ENCODE measurements at places on chromosomes 4 and X.

GRCh38 chr4:2428496-2429213, 9.9 kb downstream of the CFAP99 start:
- no peak for DNase-seq

DNA sequence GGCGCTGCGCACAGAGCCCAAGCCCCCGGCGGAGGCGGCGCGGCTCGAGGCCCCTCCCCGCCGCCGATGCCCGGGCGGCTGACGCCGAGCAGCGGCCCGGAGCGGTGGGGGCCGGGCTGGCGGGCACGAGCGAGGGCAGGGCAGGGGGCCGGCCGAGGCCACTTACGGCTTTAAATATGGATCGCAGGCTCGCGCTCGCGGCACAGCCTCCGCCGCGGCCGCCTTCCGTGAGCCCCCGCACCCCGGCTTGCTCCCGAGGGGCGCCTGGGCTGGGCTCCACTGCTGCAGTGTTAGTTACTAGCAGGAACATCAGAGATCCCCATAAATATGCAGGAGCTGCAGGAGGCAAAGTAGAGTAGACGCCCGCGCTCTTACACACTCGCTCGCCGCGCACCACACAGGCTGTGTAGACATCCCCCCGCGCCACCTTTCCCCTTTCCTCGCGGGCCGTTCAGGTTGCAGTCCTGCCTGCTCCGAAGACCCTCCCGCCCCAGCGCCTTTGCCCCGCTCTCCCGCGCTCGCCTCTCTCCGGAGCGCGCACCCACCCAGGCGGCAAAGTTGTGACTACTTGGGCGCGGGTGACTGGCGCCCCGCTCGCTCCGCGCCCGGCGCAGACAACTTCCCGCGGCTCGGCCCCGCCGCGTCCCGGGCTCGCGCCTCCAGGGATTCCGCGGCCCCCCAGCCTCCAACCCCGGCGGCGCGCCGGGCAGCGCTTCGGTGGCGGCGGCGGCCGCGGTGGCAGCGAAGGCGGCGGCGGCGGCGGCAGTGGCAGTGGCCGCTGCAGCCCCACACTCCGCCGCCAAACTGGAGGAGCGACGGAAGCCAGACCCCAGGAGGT, 152.0 kb upstream of the SLC4A4 start:
- no peak for DNase-seq

- no peak for DNase-seq
Observed at GRCh38 chr4:129344058-129344457, 248.1 kb downstream of the C4orf33 start.

DNA sequence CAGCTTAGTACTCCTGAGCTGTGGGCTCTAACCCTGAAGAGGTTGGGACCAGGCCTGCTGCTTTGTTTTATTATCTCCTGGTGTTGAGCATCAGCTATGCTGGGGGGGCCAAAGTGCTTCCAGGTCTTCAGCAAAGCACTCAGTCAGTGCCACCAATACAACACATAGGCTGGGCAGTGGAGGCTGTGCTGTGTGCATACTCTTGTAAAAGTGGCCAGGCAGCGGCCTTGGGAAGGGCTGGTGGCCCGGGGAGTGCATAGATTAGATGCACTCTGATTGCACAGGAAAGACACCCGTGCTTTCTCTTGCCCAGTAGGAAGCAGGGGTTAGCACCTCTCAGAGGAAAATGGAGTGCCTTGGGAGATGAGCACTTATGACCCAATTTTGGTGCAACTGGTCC, 534.0 kb downstream of the ARAP2 start:
- DNase-seq: no peak

DNA sequence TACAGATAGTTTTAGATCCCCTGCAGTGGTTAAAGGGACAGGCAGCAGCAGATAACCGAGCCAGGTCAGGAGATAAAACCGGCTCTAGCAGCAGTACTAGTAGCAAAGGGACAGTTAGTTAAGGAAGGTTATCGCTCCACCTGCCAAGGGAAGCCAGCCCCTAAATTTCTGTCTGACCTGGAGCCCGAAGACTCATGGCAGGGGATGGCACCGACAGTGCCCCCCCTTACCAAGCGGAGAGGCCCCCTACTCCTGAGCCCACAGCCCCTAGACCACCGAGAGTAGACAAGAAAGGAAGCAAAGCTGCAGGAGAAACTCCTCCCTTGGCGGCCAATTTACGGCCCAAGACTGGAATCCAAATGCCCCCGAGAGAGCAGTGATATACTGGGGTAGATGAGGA, 61.3 kb upstream of the MAGEC2 start:
- no peak for DNase-seq

GRCh38 chr4:8691151-8691775, 98.7 kb downstream of the CPZ start:
- no peak for DNase-seq

DNA sequence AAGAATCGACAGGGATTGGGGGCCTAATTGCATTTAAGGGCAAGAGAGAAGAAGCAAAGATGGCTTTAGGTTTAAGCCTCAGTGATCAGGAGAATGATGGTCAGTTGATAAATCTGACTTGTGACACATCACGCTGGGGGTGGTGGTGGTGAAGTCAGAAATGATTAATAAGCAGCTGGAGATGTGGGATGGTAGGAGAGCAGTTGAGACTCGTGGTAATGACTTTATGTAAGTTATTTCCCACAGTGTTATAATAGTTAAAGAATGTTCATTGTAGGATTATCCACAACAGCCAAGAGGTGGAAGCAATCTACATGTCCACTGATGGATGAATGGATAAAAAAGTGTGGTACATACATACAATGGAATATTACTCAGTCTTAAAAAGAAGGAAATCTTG, 178.9 kb upstream of the GPC4 start:
- no peak for DNase-seq

DNA sequence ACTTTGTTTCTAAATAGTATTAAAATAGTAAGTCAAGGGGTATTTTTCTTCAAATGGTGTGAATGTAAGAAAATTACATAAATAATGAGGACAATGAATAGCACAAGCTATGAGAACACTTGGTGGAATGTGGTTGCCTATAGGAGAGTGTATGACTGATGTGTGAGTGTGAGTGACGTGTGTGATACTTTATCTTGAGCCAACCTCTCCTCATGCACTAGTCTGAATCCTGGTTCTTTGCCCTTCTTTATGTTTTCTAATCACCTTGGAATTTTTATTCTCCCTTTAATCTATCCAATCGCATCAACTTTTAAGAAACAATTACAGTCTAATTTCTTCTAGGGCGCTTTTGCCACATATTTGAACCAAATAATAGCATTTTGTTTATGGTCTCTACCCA, 98.2 kb downstream of the YIPF7 start:
- DNase-seq: no peak

GRCh38 chrX:105017641-105018040, 202.9 kb downstream of the TEX13A start:
- DNase-seq: no peak

DNA sequence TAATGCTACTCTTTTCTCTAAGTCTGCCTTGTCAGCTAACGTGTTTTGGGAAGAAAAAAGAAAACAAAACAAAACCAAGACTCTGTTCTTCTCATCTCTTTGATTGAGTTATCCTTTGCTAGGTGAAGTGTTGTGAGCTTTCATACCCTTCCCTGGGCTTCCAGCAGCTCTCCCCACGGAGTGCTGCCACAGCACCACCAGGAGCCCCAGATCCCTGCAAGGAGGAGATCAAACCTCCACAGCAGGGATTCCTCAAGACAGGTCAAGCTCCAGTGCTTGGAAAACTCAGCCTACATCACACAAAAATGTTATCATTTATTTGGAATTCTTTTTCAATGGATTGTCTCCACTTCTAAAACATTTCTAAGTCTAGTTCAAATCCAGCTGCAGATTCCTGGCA, 1981.9 kb upstream of the TENM3 start:
- DNase-seq: no peak

DNA sequence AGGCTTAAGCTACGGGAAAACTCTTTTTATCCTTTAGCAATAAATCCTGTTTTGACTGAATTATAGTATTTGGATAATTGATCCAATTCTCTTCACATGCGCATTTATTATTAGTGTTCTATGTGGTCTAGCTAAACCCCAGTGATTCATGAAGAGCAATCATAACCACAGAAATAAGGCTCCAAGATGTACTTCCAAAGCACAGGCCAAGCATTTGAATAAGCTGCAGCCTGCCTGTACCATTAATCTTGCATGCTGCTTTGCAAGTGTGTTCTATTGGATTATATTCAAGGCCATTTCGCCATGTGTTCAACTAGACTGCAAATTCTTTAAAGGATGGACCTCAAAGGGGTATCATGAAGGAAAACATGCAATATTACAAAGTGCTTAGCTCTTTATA, 385.2 kb upstream of the FAT1 start:
- DNase-seq: no peak

DNA sequence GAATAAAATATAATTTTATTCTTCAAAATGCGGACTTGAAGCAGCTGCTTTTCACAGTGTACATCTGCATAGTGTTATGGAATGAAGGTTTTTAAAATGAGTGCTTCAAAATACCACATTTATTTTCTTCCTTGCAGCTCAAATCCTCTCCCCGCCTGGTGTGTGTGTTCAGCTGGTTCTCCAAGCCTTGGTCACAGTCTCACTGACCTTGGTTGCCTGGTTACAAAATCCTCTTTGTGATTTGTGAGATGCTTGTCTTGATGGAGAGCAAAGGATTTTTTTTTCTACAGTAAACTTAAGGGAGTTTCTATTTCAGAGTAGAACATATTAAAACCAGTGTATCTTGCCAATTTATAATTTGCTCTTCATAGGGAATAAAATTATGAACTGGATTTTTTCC, 139.2 kb downstream of the PCDH18 start:
- no peak for DNase-seq
